ENCODE measurements at places on chromosomes 3 and 15.

GRCh38 chr15:66880380-66881155 lies 178.5 kb downstream of the SMAD6 start:
- DNase-seq, result no peak

DNA sequence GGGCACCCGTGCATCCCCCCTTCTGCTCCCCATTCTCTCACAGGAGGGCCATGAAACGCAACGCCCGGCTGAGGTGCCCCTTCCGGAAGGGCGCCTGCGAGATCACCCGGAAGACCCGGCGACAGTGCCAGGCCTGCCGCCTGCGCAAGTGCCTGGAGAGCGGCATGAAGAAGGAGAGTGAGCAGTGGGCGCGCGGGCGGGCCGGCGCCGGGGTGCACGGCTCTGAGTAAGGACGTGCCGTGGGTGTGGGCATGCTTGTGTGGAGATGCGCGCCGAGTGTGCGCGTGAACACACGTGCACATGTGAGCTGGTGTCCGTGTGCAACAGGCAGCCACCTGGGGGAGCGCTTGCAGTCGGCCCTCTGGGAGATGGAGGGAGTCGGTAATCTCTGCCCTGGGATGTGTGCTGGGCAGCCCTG lies 28.1 kb downstream of the NR1I2 start:
- DNase-seq, result no peak

- no peak for DNase-seq
Observed at GRCh38 chr15:72851586-72851985, 68.0 kb upstream of the ADPGK start.

- no peak for DNase-seq
Observed at GRCh38 chr3:11245827-11246662, 26.2 kb upstream of the ATG7 start.

GRCh38 chr3:55165704-55166405 lies 238.0 kb upstream of the LRTM1 start:
- no peak for DNase-seq

- DNase-seq, result no peak
Observed at GRCh38 chr3:113910966-113911365, 36.8 kb upstream of the ZDHHC23 start.

DNA sequence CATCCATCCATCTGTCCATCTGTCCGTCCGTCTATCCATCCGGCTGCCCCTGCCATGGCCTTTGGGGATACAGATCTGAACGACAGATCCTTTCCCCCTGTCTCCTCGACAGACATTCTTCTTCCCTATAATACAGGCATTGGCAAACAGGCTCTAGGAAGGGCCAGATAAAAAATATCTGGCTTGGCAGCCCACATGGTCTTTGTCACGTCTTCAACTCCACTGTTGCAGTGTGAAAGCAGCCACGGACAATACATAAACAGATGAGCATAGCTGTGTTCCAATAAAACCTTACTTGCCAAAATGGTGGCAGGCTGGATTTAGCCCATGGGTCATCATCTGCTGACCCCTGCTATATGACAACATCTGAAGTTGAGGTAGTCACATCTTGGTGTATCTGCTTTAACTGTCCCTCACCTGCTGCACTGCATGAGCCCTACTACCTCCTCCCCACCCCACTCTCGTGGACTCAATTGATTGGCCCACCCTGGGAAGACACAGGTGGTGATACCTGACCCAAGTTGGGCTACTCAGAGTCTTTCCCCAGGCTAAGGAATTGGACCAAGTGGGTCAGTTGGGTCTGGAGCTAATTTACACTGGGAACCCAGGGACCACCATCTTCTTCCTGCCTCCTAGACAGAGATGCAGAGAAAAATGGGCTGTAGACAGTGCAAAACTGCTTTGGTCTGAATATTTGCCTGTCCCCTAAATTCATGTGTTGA lies 128.4 kb upstream of the SMAD3 start:
- no peak for DNase-seq

GRCh38 chr3:32544894-32545293 lies 25.8 kb downstream of the DYNC1LI1 start:
- no peak for DNase-seq

GRCh38 chr3:170707899-170708298 lies 122.0 kb upstream of the SLC7A14 start:
- no peak for DNase-seq
